HEK293T (cell line): ENCODE measurements at places on chromosomes 7 and 10.

GRCh38 chr7:139697056-139697455 is 80.7 kb downstream of the HIPK2 start:
- DNase-seq = no peak

GRCh38 chr10:111989136-111989911 is 194.2 kb downstream of the GPAM start:
- no peak for DNase-seq

DNA sequence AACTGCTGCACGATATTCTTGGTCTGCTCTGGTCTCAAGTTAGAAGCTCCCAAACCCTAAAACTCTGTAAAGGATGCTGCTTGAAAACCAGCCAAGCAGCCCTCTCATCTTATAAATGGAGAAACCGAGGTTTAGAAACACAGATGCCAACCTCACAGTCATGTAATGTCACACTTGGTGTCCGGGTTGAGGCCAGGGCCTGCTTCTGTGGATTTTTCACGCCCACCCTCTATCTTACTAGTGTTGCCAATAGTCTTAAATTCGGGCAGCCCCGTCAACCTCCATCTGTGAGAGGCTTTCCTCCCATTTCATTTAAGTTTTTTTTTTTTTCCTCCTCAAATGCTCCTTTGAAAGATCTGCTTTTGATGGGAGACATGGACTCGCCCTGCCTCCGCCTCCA is 28.9 kb downstream of the PLPP4 start:
- no peak for DNase-seq

DNA sequence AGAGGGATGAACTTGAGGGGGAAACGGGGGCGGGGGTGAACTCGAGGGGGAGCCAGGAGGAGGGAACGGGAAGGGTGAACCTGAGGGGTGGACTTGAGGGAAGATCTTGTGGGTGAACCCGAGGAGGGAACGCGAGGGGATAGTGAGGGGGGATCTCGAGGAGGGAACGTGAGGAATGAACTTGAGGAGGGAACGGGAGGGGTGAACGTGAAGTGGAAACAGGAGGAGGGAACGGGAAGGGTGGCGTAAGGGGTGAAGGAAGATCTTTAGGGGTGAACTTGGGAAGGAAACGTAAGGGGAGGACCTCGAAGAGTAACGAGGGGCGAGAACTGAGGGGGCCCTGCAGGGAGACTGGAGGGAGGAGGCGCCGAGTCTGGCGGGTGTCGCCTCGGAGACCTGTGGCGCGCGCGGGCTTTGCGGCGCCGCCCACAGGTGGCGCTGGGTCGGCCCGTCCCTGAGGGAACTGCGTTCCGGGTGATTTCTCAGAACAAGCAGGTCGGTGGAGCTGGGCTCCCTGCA is 651 bp downstream of the MYO3A start:
- peak; percentile 61 for DNase-seq

DNA sequence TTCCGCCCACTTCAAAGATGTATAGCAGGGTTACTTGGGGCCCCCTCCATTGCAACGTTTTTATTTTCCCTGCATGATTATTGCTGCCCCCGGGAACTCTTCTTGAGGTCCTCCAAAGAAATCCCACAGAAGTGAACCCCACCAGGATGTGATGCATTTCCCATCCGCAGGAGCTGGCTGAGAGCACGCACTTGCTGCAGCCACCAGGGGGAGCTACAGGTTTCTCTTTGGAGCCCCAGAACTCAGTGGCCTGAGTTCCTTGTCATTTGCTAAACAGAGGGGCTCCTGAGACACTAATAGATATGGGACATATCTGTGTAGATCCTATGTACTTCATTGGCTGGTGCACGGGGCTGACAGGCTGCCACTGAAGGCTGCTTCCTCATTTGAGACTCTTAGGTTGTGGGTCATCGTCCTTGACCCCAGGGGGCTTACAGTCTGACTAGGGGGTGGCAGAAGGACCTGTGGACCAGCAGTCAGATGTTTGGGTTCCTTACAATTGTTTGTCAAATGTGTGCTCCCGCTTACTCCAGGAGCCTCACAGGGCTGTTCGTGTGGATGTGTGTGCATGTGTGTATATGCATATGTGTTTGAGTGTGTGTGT is 52.3 kb upstream of the ENO4 start:
- peak; percentile 87 for DNase-seq

- DNase-seq = no peak
Measured at GRCh38 chr7:54559401-54559800, 17.2 kb downstream of the VSTM2A start.

DNA sequence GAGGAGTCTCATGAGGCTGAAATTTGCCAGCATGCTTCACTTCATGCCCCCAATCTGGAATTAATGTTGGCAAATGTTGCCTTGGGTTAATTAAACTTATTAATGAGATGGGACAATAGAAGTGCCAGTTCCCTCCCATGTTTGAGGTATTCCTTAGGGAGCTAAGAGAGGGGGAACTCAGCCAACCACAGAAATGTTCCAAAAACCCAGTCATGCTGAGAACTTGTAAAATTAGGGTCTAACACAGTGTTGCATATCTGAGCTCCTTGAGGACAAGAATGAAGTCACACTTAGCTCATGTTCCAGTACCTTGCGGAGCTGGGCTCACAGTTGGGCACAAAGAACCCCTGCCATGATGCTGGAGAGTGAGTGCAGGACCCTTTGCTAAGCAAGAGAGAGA is 89.4 kb downstream of the OAT start:
- DNase-seq = no peak

GRCh38 chr10:33335801-33336581 is 1.5 kb upstream of the NRP1 start:
- DNase-seq = peak; percentile 12

DNA sequence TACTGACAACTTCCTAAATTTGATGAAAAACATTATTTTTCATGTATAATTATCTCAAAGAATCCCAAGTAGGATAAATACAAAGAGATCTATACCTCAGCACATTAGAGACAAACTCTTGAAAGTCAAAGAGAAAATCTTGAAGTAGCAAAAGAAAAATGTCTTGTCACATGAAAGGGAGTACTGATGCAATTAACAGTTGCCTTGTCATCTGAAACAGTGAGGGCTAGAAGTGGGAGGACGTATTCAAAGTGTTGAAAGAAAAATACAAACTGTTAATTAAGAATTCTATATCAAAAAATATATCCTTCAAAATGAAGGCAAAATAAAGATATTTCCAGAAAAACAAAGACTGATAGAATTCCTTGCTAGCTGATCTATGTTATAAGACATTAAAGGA is 35.5 kb upstream of the ARHGAP22 start:
- DNase-seq = no peak

- no peak for DNase-seq
Measured at GRCh38 chr10:12934777-12935176, 66.7 kb downstream of the CCDC3 start.

GRCh38 chr7:28165261-28165660 is 15.3 kb downstream of the JAZF1 start:
- no peak for DNase-seq

DNA sequence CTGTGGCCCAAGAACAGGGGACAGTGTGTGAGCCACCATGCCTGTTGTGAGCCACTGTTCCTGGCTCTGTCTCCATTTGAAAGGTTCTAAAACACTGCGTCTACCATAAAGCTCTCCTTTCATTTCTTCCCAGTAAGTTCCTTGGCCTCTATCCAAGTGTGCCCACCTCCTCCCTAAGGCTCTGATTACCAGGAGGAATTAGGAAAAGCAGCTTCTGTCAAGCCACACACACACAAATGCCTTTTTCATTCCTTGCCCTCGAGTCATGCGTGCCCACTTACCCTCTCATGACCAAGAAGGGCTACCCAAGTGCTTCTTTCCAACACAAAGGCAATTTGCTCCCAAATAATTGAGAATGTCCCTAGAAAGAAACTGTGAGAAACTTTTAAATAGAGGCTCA is 70.8 kb upstream of the PARD3 start:
- no peak for DNase-seq

DNA sequence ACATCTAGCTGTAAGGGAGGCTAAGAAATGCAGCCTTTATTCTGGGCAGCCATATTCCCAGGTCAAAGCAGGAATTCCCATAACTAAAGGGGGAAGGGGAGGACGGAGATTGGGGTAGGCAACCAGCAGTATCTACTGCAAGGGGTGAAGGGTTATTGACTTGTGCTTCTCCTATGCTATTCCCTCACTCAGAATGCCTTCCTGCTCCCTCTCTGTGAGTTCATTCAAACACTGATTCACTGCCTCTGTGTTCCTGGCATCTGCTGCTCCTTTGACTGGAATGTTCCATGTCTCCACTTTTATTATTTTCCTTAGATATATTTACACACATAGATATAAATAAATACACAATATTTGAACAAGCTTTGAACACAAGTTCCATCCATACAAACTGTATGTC is 11.1 kb downstream of the HTR7 start:
- DNase-seq = no peak

GRCh38 chr7:138872576-138872975 is 74.6 kb upstream of the ATP6V0A4 start:
- DNase-seq = no peak

GRCh38 chr7:145193951-145194350 is 358.1 kb upstream of the TPK1 start:
- no peak for DNase-seq

DNA sequence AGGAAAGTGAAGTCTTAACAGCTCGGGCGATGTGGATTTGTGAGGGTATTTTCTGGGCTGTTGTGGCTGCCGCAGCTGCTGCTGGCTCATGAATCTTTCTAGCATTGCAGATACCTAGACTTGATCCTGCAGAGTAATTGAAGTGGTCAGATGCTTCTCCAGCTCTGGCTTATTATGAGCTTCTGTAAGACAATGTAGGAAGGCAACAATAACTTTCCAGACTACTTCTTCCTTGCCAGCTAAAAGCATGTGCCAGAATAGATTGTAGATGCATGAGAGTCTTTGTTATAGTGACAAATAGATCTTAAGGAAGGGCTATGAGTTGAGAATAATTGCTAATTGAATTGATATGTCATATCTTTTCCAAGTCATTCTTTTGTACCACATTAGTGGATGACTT is 461.4 kb upstream of the POT1 start:
- no peak for DNase-seq

DNA sequence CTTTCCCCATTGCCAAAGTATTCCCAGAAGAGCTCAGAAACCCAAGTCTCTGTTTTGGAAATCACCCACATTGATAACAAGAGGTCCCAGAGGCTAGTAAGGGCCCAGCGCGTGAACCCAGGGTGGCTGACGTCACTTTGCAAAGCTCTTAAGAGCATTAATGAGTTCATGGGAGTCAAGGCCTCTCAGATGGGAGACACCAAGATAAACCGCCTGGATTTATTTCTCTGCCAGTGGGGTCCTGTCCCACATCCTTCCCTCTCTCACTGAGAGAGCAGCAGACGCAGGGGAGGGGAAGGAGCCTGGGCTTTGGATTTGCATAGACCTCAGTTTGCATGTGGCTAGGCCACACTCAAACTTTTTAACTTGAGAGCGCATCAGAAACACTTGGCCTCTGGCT is 184.8 kb upstream of the PDE1C start:
- DNase-seq = no peak

DNA sequence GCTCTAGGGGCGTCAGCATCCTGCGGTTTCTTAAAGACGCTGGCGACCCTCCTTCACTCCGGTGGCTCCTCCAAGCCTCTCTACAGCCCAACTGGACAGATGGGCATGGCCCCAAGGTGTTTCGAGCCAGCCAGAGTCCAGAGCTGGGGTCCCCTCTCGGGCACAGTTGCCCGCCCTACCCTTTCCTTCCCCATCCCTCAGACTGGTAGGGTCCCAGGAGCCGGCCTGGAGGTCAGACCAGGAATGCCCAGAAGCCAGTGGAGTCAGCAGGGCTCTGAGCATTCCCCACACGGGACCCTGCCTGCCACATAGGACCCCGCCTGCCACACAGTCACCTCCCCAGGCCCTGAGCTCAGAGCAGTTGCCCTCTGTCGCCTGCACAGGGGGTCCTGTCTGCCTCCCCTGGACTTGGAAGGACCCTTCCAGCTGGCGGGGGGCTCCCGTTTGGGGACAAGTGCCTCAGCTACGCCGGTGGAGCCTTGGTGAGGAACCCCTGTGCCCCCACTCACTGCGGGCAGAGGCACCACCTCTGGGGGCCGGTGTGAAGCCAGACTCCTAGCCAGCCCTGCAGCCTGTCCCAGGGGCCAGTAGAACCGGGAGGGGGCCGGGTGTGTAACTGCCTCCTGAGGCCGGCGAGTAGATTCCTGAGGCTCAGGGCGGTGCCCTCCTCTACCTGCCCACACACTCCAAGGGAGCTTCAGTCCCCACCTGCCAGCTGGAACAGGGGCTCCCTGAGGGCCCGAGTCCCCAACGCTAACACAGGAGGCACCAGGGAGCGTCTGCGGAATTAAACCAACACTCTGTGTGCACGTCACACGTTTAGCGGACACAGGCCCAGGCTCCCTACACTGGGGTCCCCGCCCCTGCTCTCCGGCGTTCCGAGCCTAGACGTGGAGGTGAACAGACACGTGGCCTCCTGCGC is 19.4 kb upstream of the PDGFA start:
- DNase-seq = no peak

DNA sequence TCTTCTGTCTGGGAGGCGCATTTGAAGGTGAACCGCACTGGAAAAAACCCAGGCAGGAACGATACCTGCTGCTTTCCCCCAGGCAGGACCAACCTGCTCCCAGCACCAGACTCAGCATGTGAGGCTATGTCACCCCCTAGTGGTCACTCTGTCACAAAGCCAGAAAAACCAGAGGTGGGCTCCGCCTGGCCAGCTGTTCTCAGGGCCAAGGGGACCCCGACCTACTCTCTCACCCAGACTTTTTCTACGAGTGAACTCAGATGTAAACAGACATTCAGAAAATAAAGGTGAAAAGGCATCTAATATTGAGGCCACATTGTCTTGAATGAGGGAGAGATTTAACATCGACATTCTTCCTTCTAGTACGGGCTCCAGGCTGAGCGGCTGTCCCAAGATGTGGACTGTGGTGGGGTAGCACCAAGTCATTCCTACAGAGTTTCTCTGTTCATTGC is 117.3 kb downstream of the PRKAG2 start:
- DNase-seq = peak; percentile 91

- DNase-seq = no peak
Measured at GRCh38 chr10:44258019-44258418, 126.9 kb downstream of the CXCL12 start.

- no peak for DNase-seq
Measured at GRCh38 chr10:108736111-108736510, 1187.2 kb downstream of the XPNPEP1 start.

- no peak for DNase-seq
Measured at GRCh38 chr10:110334061-110334656, 29.4 kb upstream of the SMNDC1 start.

GRCh38 chr10:109676703-109677102 is 246.6 kb downstream of the XPNPEP1 start:
- no peak for DNase-seq

GRCh38 chr10:59852670-59853069 is 53.7 kb downstream of the CCDC6 start:
- DNase-seq = no peak
